ENCODE measurements at places on chromosomes 13 and 19.

GRCh38 chr13:27309401-27309958 is 38.9 kb downstream of the RASL11A start:
- no peak for DNase-seq

DNA sequence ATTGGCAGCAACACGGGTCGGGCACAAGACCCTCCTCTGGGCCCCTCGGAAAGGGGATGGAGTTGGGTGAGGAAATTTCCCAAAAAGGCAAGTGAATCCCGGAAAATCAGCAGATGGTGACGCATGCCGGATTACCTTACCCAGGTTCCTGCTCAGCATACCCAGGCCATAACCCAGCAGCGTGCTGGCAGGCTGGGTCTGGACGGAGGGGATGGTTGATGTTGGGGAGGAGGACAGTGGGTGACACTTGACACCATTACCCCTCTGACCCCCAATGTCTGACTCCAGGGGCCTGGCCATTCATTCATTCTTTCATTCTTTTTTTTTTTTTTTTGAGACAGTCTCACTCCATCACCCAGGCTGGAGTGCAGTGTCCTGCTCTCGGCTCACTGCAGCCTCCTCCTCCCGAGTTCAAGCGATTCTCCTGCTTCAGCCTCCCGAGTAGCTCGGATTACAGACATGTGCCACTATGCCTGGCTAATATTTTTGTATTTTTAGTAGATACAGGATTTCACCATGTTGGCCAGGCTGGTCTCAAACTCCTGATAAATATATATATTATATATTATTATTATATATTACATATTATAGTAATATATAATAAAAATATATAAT is 799 bp downstream of the PVR start:
- no peak for DNase-seq

DNA sequence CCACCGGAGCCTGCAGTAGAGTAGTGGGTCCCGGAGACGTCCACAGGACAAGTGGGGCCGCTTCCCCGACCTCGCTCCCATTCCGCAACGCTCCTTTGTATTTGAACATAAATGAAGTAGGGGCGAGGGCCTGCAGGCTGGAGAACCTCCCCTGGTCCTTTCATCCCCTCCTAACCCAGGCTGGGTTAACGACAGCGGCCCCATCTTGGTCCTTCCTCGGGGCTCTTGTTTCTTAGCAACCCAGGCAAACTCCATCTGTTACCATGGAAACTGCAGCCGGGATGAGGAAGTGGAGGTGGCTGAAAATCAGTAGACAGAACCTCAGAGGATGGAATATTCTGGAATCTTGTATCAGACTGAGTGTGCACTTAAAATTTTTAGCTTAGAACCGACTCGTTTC is 132.6 kb upstream of the USP29 start:
- no peak for DNase-seq

- no peak for DNase-seq
Observed at GRCh38 chr19:5079071-5079774, 110.3 kb downstream of the KDM4B start.

DNA sequence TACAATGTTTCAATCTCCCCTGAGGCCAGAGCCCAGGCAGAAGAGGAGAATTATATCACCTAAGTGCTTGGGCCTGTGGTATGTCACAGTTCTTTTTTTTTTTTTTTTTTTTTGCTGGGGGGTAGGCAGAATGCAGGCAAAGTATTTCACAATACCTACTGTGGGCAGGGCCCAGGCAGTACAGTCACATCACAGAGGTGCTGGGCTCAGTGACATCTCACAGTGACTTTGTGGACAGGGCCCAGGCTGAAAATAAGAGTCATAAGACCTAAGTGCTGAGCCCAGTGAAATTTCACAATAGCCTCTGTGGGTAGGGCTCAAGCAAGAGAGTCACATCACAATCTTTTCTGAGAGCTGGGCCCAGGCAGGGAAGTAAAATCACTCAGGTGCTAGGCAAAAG is 15.9 kb upstream of the ZNF208 start:
- no peak for DNase-seq

- DNase-seq, result no peak
Observed at GRCh38 chr19:13091400-13092157, 11.1 kb downstream of the LYL1 start.

- no peak for DNase-seq
Observed at GRCh38 chr19:54388802-54389139, 24.0 kb upstream of the LAIR1 start.

DNA sequence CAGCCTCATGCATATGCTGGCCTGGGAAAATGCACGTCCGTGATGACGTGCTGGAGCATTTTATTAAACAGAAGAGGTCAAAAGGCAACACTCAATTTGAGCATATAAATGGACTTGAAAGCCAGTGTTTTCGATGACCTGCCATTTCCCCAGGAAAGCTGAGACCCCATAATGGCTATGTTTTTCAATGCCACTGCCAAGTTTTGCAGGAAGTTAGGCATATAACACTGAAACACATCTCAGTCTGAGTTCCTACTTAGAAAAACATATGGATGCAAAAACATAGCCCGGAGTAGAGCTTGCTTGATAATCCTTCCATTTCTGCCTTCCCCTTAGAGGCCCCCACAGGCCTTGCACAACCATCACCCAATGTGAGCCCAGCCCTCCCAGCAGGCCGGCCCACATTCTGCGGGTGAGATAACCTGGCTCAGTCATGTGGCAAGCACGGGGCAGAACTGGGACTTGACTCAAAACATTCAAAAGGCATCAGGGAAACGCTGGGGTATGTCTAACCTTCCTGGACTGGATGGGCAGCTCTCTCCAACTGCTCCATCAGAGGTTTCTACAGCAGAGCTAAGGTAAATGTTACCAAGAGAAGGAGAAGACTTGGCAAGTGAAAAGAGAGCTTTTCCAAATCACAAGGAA is 24.9 kb downstream of the EPS15L1 start:
- peak; percentile 88 for DNase-seq

DNA sequence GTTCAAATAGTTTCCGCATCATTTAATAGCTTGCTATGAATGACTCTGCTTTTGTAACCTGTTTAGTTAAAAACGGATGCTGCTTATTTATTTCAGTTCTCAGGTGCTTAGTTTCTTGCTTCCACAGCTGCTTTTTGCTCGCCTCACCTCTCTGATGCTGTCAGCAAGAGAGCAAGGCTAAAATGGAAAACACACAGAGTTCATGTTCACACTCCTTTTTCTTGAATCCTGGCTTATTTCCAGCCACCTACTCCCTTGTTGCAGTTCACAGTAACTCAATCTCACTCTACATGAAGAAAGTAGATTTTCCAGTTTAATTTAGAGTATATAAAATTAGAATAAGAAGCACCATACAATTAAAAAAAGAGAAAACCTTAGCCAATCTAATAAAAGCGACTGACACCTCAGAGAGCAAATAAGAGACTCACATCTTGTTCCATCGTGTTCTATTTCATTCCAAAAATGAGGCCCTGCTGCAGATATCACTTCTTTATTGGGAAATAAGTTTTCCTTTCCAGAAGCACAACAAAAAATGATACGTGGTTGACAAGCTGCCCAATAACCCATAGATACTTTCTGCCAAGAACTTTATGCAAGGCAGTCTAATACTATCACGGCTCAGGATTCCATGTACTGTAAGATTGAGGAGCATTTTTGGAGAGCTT is 326.1 kb upstream of the SLITRK1 start:
- no peak for DNase-seq

DNA sequence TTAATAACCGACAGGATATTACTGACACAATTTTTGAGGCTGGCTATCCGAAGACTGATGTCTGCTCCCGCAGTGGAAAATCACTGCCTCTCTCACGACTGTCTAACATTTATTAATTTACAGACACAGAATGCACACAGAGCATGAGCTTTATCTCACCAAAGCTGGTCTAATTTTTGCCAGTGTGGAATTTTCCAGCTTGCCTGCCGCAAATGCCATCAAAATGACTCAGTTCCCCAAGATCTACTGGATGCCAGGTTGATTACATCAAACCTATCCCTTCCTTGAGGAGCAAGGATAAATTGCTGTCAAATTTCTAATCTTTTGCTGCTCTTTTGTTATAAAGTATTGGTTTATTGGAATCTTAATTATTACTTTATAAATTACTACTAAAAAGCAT is 1775.1 kb upstream of the PCDH20 start:
- no peak for DNase-seq

- no peak for DNase-seq
Observed at GRCh38 chr19:28247243-28247642, 965.7 kb downstream of the UQCRFS1 start.

GRCh38 chr19:3270902-3271301 is 46.4 kb downstream of the CELF5 start:
- no peak for DNase-seq

DNA sequence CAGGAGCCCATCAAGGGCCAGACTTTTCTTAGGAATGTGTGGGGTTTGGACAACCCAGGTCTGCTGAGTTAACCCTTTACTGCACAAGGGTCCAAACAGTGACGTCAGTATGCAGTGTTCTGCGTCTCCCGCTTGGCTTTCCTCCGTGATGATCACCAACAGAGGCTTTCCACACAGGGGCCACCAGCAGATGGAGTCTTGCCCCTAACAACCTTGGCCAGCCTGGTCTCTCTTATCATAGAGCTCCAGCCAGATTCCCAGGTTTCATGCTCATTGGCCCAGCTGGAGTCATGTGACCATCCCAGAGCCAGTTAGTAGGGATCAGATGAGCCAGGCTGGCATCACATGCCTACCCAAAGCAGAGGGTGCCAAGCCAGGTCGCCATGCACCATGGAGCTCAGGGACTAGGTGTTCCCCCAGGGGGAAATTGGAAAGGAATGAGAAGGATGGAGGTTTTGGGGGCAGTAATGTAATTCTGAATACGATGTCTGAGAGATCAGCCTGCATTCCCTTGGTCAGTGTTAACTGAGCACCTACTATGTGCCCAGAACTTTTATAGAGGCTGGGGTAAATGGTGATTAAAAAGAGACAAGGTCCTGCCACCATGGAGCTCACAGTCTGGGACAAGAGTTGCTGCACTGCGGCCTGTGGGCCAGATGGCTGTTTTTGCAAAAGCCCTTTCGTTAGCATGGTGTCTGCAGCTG is 61.2 kb downstream of the MYH14 start:
- DNase-seq, result no peak

DNA sequence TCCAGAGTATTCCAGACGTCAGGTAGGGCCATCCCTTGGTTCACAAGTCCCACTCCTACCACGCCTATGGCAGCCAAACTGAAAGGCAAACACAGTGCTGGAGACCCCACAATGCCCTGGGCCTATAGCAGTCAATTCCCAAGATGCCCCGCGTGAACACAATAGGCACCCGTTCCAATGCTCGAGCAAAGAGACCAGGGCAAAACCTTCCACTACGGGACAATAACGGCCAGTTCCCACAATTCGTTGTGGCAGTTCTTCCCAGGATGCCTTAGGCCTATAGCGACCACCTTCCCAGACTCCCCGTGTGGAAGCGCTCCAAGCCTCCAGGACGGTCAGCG is 538 bp downstream of the ZNF428 start:
- peak; percentile 35 for DNase-seq

GRCh38 chr13:42380420-42381164 is 108.6 kb downstream of the AKAP11 start:
- DNase-seq, result no peak

- no peak for DNase-seq
Observed at GRCh38 chr13:49218493-49219051, 1.6 kb upstream of the MLNR start.

DNA sequence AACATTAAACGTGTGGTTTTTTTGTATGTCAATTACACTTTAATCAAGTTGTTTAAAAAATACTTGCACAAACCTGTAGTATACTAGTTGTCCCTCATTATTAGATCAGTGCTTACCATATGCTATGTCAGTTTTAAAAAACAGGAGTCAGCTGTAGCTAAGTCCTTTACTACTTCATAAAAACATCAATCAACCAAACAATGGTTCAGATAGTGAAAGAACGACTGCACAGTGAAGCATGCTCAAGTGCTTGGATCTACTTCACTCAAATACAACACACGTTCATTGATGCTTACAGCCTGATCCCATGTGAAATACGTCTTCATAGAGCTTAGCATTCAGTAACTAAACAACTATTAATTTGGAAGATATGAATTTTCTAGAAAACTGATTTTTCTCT is 225.0 kb downstream of the FGF14 start:
- no peak for DNase-seq

DNA sequence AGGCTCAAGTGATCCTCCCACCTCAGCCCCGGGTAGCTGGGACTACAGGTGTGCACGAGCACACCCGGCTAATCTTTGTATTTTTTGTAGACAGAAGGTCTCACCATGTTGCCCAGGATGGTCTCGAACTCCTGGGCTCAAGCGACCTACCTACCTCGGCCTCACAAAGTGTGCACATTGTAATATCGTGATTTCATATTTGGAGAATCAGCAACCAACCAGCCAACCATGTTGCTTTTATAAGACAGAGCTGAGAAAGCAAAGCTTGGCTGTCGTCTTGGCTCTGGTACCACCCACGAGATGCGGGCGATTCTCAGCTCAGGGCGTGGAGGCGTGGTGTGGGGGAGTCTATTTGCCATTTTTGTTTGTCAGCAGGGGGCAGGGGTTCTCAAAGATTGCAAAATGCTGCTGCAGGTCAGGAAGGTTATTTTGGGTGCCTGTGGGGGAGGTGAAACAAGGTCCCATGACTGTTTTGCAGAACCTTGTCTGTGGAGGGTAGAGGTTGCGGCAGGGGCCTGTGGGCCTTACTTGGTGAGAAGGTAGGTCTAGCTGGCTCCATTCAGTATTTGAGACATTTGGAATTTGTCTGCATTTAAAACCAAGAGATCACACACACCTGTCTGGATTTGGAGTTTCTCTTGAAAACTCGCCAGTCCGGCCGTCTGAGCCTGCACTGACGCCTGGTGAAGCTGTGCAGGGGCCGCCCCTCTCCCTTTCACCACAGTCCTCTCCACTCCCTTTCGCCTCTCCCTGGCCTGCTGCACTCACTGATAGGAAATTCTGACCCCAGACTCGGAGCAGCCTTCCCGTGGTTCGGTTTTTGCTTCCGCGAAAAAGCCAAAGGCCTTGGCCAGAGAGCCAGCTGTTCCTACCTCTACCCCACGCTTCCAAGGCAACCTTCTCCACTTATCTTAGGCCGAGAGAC is 15.4 kb downstream of the TNFAIP8L1 start:
- DNase-seq, result no peak

GRCh38 chr19:7550169-7550770 is 14.8 kb downstream of the PNPLA6 start:
- no peak for DNase-seq

All from GF-D8 (cell line).